CD4-positive, alpha-beta T cell treated with Interleukin-17A for 4 hours (primary cell): ENCODE measurements at places on chromosomes 11 and 22.

DNA sequence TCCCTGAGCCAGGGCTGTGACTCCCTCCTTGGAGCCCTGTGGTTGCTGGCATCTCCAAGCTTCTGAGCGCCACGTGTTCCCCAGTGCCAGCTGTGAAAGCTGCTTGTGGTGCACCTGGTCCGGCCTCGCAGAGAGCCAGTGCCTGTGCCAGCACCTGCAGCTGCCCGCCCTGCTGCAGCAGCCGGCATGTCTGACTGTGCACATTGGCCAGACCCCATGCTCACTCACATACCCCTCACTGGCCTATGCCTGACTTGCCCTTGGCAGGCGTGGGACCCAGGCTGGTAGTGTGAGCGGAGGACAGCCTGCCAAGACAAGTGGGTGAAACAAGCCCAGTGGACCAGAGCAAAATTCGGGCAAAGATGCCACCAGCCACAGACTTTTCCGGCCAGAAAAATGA is 9.8 kb downstream of the MRPL48 start:
- no peak for DNase-seq

GRCh38 chr22:17352798-17353197 is 16.5 kb upstream of the CECR2 start:
- no peak for DNase-seq

DNA sequence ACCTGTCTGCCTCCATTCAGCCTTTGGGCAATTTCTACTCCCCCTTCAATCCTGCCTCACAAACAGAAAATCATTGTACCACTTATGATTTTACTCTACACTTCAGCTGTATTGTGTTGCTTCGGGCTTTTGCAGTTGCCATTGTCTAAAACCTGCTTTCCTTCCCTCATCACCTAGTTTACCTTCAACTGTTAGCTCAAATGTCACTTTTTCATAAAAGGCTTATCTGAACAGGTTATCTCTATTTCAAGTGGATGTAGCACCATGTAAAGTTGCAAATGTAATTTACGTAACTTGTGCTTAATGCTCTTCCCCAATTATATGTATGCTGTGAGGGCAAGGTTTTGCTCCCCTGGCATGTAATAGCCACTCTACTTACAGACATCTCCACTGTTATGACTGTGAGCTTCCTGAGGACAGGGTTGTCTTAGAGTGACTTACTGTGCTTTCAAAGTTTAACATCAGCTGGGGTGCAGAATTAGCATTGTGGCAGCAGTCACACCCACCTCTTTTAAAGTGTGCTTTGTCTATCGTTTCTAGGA is 5.4 kb downstream of the RPS25 start:
- no peak for DNase-seq

DNA sequence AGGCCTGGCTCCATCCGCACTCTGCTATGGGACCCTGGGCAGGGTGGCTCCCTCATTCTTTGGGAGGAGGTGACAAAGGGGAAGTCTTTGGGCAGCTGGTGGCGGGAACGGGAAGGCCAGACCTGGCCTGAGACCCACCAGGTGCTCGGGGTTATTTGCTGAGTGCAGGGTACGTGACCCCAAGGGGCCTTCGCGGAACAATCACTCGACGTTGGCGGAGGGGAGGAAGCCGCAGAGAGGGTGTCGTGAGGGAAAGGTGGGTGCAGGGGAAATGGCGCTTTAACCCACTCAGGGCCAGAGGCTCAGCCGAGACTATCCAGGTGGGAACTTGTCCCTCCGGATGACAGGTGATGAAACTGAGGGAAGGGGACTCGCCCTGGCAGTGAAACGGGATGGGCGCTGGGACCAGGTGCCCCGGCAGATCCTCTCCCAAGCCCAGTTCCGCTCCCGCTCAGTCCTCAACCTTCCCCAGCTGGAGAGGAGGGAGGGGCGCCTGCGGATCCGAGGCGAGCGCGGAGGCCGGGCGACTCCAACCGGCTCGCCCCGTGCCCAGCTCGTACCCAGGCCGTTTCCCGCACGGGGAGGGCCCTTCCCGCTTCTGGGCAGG is 911 bp downstream of the A4GALT start:
- no peak for DNase-seq

DNA sequence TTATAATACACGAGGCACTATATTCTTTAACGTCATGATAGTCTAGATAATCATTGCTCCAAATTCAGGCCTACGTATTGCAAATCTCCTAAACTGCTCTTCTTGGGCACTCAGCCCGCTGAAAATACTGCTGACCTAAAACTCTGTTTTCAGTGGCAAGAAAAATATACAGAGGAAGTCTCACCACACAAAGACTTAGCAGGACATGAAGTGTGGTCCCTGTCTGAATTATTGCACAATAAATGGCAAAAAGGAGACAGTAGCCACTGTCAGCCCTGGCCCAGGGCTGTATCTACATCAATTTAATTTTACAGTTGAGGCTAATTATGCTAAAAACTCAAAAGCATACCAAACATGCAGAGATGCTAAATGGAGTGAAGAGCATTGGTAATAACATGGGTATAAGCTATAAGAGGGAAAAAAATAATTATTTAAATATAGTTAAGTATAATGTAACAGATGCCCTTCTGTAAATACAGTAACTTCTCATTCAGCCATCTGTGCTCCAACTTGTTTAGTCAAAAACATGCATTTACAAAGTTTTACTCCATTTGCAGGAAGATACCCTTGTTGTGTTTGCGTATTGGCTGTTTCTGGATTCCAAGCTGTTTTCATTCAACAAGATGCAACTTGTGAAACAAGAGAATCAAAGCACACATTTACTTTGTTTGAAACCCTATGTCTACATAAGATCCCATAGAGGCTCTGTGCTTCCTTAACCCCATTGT is 800.0 kb upstream of the LUZP2 start:
- no peak for DNase-seq

DNA sequence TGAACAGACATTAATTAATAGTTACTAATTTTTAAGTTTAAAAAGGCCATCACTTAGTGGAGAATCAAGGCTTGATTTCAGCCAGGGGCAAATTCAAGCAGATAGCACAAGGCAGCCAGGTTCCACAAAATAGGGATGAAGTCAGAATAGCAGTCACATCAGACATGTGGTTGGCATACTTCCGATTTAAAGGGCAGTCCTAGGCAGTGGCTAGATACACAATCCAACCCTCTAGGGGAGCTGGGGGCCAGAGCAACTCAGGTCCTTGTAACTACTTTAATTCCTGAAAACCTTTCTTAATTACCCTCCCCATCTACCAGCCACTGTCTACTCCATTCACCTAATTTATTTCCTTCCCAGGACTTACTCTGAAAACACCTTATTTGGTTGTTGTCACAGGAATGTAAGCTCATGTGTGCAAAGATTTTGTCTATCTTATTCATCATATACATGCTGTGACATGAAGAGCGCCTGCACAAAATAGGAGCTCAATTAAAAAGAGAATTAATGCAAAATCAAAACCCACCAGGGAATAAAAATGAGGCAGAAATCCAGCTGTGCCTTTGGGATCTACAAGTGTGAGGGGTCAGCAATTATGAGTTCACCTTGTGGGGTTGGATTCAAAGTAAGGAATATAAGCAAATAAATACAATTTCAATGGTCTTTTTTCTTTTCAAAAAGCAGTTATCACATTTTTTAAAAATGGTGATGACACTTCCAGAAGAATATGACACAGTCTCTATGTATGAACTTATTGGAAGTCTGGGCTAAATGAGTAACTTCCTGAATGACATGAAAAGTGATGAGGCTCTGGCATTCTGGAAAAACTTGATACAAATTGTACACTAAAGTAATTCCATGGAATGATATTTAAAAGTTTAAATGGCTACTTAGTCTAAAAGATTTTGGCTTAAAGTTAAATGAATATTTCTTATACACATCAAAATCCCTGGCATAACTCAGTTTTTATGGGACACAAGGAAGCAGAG is 53.8 kb downstream of the COPB1 start:
- DNase-seq, result no peak

DNA sequence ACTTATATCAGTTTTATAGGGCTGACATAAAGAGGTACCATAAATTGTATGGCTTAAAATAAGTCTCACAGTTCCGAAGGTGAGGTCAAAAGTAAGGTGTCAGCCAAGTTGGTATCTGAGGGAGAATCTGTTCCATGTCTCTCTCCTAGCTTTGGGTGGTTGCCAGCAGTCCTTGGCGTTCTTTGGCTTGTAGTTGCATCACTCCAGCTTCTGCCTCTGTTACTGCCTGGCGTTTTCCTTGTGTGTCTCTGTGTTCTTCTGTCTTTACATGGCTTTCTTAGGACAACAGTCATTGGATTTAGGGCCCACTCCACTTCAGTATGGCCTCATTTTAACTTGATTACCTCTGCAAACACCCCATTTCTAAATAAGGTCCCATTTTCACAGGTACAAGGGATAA is 16.7 kb downstream of the MMP7 start:
- no peak for DNase-seq

- no peak for DNase-seq
These were observed 1.4 kb upstream of the OR4D11 start for GRCh38 chr11:59501931-59502330.

GRCh38 chr11:2120359-2121100 is 18.7 kb downstream of the IGF2 start:
- DNase-seq, result no peak
